Nephron progenitor cell (in vitro differentiated cells): ENCODE measurements at places on chromosomes 1 and 21.
A peak's percentile ranks its signal among the peaks of the same experiment; 100 is the strongest.

DNA sequence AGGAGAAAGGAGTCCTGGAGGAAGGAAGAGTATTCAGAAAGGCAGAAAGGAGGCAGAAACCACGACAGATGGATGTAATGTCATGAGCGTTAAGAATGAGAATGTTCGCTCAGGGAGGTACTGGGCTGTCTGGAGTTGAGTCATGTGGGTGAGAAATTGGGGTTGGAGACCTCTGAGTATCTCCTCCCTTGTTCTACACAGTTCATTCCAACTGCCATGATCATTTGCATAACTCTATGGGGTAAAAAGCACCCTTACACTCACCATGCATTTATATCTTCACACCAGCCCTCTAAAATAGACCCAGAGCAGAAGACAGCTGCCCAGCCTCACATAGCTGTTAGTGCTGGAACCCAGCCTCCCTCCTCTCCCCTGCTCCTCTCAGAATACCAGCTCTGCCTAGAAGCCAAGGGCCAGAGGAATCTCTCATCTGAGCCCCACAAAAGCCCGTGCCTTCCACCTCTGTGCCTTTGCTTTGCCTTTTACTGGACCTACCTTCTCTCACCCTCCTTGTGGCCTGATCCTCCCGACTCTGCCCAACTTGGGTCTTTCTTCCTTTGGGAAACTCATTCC lies 85.2 kb downstream of the BEND5 start:
- no peak for DNase-seq

GRCh38 chr1:168917796-168918195 lies 188.7 kb upstream of the ATP1B1 start:
- no peak for DNase-seq

DNA sequence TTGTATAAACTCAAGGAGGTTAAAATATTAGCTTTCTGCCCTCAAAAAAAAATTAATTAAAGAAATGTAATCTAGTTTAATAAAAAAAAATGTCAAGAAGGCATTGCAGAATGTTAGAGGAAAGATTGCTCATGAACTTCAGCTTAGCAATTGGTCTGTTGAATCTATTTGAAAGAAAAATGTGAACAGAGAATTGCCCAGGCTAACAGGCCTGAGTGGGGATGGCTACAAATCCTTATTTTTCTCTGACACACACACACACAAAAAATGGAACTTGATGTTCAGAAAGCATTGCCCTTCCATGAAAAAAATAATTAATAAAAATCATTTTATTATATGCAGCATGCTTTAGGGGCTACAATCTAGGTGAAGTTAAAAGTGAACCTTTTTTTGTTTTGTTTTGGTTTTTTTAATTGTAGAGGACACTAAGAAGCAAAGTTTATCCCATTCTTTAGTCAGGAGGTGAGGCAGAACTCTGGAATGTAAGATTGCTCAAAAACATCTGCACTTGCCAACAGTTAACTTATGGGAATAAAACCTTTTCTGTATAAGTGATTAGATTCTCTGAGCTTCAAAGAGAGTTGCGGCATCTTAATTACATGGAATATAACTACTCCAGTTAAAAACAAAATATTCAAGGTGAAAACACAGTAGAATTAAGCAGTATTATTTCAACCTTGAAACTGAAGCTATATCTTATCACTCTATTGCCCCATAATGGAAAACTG lies 658.5 kb upstream of the ADGRL2 start:
- DNase-seq, result no peak

DNA sequence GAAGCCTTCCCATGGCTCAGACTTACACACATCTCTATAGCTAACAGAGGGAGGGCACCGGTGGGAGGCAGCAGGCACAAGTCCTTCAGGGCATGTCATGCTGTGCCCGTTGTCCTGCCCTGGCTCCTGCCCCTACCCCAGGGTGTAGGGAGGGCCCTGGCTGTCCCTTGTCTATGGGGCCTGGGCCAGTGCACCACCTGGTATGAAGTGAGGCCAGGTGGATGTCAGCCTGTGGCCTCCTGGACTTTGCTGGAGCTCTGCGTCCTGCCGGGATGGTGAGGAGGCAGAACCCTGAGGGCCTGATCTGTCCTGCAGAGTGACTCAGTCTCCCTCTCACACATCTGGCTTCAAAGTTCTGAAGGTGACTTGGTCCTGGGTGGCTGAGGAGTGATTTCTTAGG lies 47.3 kb upstream of the GPR37L1 start:
- DNase-seq, result no peak

GRCh38 chr1:111769517-111770146 lies 13.9 kb downstream of the DDX20 start:
- DNase-seq, result peak; percentile 37

DNA sequence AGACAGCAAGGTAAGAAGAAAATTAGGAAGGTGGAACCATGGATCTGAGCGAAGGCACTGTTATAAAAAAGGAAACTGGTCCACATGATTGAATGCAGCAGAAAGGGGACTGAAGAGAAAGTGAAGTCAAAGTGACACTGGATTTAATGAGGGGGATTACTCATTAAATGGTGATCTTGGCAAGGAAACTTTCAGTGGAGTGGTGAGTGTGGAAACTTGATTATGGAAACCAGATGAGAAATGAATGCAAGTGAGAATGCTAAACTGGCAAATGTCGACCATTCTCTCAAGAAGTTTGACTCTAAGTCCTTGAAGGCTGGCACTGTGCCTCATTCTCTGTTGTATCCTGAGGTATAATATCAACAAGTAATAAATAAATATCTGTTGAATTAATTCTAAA lies 23.3 kb downstream of the COLGALT2 start:
- no peak for DNase-seq

GRCh38 chr1:22639286-22639685 lies 2.9 kb downstream of the C1QA start:
- no peak for DNase-seq

GRCh38 chr1:207102659-207103058 lies 1.4 kb upstream of the C4BPA start:
- DNase-seq, result no peak

DNA sequence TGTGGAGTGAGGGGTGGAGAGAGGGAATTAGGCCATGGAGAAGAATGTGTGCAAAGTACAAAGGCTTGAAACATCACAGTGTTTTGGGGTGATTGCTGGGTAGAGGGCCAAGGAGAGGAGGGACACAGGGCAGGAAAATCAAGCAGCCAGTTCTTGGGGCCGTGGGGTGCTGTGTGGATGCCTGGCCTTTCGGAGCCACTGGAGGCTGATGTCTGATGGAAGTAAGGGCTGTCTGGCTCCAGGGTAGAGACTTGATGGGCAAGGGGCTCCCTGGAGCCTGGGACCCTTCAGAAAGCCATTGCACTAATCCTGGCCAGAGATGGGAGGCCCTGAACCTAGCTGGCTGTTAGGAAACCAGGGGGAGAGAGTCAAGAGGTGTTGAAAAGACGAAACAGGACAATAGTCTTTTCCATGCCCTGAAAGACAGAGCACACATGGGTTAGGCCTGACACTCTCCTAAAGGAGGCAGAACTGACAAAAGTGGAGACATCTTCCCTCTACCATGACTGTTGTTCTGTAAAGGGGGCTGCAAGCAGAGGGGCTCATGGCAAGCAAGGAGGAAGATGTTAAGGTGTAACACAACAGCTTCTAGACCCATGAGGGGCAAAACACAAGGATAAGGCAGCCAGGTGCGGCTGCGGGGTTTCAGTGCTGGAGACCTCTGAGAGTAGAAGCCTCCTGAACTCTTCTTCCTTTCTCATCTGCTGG lies 21.0 kb downstream of the ATF3 start:
- no peak for DNase-seq

DNA sequence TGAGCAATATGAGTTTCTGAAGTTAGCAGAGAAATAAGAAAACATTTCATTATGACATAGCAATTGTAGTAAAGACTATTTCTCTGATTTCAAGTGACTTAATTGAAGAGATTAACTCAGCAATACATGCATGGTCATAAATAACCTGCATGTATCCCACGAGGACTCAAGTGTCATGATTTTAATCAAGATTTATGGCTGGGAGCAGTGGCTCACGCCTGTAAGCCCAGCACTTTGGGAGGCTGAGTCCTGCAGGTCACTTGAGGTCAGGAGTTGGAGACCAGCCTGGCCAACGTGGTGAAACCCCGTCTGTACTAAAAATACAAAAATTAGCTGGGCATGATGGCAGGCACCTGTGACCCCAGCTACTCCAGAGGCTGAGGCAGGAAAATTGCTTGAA lies 311.9 kb upstream of the PLD5 start:
- DNase-seq, result peak; percentile 4

- no peak for DNase-seq
Measured at GRCh38 chr1:233359431-233359830, 31.9 kb downstream of the MAP3K21 start.

GRCh38 chr1:81949421-81949820 lies 148.7 kb downstream of the ADGRL2 start:
- no peak for DNase-seq

DNA sequence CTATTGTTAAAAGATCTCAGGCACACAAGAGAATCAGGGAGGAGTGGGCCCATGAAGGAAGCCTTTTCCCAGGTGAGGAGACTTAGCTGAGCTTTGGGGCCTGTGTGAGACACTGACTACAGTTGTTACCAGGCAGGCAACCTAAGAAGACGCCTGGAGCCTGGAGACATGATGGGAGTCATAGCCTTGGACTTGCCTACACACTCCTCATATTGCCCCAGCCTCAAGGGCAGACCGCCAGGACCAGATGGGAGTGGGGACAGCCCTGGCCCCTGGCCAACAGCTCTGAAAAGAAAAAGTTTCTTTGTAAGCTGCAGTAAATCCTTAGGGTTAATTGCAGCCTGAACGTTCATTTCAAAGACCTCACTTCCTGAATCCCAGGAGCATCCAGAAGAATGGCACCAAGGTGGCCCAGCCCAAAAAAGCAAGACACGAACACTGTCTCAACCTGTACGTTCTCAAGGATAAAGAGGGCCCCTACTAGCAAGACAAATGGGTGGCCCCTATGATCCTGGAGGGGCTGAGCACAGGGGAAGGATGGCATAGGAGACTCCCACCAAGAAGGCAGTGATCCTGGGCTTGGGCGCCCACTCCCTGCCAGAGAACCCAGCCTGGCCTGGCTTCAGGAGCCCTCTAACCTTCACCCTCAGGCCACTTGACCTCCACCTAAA lies 33.2 kb upstream of the BTG2 start:
- no peak for DNase-seq

DNA sequence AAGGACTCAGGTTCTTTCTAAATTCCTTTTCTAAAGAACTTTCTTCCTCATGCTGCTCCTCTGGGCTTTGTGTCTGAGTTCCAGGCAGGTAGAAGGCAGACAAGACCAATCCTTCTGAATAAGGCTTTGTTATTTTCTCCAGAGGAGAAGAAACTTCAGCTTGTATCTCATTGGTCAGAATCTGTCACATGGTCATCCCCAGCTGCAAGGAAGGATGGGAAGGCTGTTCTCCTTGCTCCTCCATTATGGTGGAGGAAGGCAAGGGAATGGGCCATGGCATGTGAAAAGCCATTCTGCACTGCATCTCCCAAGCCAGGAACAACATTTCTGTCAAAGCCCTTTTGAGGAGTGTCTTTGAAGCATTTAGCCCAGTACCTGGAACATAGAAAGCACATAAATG lies 50.6 kb upstream of the NTPCR start:
- no peak for DNase-seq

- no peak for DNase-seq
Measured at GRCh38 chr1:243287123-243287460, 31.3 kb downstream of the SDCCAG8 start.

GRCh38 chr1:84721152-84721551 lies 30.9 kb upstream of the SSX2IP start:
- DNase-seq, result no peak

GRCh38 chr1:178086766-178087165 lies 7.1 kb upstream of the RASAL2 start:
- no peak for DNase-seq

DNA sequence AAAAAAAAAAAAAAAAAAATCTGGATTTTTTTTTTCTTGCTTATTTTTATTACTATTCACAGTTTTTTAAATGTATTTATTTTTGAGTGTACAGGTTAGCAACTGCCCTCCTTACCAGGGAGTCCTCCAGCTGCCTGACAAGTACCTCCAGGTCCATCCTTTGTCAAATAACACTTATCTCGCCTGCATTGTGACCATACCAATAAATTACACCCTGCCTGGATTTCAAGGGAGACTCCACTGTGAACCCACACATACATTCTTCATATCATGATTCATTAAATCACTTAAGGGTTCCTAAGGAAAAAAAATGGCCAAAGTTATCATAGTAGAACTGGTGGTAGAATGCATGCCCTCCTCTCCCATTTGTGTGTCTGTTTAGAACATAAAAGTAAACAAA lies 38.4 kb downstream of the EEIG2 start:
- DNase-seq, result no peak

- DNase-seq, result no peak
Measured at GRCh38 chr21:33848249-33848953, 67.2 kb downstream of the ATP5PO start.

DNA sequence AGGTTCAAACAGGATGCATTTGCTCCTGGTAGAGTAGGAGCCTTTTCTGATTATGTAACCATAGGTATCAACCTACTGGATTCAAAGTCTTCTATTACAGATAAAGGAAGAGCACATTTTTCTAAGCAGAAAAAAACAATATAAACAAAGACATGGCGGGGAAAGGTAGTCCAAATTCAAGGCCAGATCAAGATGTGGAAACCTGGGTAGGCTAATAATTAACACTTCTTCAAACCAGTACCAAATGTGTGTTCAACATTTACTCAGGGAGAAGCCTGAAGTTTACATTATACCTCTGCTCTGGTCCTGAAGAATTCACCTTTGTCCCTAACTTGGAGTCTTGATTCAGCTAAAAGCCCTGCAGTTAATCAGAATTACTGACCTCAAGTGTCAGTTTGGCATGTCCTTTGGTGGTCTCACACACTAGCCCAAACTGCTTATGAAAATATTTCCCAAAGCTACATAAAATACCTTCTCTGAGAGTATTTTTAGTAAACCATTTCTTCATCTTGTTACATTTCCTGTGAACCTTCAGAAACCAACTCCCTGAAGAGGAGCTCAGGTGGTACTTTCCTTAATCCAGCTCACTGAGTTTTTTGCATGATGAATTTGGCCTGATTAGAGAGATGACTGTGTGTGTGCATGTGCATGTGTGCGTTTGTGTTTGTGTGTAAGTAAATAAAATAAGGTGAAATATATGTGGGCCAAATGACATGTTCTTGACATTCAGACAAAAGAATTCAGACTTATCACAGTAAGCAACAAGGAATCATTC lies 70.2 kb downstream of the TOR3A start:
- DNase-seq, result no peak

DNA sequence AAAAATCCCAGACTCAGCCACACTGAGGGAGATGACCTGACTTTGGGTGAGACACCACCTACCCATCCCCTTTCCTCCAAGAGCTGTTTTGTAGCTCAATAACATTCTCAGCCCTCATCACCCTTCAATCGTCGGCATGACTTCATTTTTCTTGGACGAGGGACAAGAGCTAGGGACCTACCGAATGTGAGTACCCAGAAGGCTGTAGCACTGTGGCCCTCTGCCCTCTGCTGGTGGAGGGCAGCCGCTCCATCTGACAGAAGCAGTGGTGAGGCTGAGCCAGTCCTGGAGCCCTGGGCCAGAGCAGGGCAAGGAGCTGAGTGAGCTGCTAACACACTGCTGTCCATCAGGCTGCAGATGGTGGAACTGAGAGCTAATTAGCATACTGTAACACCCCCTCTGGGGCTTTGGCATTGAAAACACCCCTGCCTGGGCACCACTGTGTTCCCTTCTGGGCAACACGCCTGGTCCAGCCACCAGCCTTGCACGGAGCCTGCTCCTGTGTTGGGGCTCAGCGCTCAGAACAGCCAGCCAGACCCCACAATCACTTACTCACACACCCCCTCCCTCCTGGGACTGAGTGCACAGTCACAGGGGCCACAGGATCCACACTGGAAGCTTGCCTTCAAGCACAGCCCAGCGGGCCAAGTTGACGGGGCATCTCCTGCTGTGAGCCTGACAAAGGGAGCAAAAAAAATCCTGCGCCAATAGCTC lies 18.3 kb upstream of the ALPL start:
- DNase-seq, result no peak
